NCI-H446 treated with DMSO at 0.1 percent for 48 hours (cell line): ENCODE measurements at places on chromosomes 1 and 21.

DNA sequence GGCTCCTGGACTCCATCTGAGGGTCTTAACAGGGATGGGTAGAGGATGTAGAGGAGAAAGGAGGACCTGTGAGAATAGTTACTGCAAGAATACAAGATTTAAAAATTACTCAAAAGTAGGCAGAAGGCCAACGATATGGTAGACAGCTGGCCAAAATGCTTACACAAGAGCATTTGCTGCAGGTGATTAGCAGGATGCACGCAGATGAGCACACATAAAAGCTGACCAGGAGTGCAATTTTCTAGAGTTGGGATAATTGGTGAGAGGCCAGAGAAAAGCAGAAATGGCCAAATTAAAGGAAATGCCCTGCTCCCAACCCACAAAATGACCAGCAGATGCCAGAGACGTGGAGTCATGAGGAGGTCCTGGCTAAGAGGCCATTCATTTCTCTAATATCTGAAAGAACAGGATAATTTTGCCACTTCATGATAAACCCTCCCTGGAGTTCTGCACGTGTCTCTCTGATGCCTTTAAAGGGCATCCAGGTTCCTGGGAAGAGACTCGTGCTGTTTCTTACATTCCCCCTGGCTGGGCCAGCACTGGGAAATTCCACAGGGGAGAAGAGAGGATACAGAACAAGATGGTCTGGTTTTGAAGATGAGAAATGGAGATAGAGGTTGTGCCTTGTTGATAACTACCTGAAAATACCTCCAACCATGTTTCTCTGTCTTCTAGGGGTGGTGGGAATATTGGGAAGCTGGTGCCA lies 62.3 kb upstream of the KCNA3 start:
- DNase-seq = no peak

DNA sequence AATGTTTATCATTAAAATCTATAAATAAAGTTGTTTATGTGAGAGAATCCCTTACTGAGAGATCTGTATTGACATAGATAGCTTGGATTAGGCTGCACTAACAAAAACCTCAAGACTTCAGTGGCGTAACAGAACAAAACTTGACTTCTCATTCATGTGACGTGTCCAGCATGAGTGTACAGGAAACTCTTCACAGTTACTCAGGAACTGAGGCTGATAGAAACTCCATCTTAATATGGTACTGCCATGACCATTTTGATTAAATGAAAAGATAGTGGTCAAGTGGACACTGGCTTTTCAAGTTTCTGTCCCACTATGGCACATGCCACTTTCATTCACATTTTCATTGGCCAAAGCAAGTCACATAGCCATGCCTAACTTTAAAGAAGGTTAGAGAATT lies 3.7 kb downstream of the ST3GAL3 start:
- no peak for DNase-seq

- no peak for DNase-seq
Measured at GRCh38 chr1:31617916-31618746, 642 bp downstream of the HCRTR1 start.

DNA sequence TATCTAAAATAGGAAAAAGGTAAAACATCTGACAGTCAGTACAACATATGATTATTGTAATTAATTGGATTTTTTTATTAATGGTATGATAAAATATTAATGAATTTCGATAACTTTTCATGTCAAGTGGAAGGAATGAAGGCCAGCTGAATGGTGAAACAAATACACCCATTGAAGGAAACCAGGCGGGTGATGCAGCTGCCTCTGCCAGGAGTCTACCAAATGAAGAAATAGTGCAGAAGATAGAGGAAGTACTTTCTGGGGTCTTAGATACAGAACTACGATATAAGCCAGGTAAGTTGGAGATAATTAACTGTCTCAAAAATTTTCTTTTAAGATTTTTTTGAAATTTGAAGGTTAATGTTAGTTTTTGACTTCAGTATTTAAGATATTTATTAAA lies 3.2 kb downstream of the SON start:
- no peak for DNase-seq

DNA sequence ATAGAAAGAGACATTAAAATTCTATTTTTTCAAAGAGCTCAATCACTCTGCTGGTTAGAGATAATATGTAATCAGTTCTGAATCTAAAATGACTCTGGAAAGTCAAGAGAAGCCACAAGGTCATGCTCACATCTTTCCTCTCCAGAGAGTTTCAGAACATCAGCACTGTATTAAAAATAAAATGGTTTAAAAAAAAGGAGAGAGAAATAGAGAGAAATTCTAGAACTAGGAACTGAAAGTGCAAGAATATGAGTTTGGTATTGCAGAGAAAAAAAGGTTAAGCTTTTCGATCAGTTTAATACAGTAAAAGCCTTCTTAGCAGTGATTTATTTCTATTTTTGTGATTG lies 44.0 kb upstream of the DIPK1A start:
- DNase-seq = no peak

DNA sequence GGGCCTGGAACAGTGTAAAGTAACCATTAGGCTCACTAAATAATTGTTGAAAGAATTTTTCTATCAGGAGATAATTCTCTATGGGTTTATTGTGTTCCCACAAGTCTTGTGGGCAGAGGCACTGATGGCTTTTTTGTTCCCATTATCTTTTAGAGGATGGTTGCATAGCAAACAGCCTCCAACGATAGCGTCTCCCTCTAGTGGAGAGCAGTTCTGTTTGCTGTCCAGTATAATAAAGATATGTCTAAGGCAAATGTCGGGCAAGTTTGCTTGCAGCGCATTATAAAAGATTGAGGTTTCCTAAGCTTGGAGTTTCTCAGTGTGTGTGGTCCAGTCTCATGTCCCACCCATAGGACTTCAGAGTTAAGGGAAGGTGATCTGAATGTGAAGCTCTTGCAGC lies 1.3 kb upstream of the SLC6A17 start:
- DNase-seq = no peak

- no peak for DNase-seq
Measured at GRCh38 chr1:178973652-178974101, 52.0 kb upstream of the FAM20B start.

DNA sequence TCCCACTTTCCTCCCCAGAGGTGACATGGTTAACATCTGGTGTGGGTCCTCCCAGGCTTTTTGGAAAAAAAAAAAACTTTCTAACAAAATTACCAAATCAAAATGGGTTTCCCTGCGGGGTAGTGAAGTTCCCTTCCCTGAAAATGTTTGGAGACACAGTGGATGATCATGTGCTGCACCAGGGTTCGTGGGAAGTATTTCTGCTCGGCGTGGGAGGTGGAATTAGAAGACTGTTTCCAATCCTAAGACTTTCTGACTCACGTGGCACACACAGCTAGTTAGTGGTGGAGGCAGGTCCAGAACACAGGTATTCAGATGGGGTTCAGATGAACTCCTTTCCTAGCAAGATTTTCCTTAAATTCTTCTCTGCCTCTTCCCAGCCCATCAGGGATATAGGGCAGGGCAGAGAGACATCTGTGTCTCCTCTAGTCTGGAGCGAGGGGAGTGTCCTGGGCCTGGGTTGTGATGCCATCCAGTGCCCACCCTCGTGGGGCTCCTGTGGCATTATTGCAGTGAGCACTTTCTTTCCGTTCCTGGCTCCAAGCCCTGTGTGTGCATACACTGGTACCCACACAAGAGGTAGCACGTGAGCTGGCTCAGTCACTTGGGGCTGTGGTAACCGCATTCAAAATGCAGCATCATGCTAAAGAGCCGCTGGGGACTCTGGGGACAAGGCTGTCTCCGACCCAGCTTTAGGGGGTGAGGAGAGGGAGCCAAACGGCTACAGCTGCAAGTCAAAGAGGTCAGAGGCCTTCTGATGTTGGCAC lies 27.5 kb downstream of the KCNC4 start:
- DNase-seq = no peak

DNA sequence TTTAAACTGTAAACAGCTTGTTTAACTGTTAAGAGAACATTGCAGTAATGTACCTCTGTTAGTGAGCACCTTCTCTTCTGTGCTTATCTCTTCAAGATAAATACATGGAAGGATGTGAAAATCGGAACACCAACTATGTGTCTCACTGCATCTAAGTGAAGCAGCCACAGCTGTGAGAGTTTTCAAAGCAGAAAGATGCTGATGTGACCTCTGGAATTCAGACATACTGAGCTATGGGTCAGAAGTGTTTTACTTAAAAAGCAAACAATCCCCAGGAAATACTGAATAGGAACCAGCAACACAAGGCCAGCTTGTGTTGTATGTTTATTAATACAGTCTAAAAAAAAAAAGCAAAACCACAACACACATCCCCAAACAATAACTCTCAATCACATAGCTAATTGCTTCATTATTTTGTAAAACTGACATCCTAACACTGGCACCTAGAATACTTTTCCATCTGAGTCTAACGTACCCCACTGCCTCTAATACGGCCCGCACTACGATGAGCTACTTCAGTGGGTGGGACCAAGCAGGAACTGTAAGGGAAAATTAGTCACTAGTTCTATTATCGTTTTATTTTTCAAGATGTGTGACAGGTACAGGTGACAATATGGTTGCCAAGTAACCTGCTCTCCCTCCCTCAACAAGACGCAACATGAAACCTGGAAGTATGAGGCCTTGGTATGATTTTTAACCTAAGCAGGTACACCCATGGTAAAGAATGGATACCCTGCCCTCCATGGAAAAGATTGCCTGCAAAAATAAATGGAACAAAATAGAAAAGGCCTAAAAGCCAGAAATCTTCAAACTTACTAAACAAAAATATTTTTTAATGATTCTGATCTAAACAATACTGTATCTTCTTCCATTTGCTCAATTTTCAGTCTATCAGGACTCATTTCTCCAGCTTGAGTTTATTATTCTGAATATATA lies 13.9 kb downstream of the ERRFI1 start:
- DNase-seq = no peak

DNA sequence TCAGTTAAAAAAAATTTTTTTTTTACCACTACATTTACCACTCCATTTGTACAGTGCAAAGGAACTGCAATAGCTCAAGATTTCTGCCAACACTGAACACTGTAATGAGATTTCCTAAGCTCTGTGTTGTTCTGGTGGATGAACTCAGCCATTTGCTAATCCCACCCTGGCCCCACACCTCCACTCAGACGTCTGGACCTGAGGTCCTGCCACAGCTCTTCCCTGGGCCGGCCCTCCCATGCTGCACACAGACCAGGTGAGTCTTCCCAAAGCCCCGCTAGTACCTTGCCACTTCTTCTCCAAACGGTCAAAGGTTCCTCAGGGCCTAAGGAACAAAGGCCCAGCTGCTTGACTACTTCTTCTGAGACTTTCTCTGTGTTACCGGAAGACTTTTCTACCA lies 56.4 kb downstream of the SLC45A1 start:
- DNase-seq = no peak

DNA sequence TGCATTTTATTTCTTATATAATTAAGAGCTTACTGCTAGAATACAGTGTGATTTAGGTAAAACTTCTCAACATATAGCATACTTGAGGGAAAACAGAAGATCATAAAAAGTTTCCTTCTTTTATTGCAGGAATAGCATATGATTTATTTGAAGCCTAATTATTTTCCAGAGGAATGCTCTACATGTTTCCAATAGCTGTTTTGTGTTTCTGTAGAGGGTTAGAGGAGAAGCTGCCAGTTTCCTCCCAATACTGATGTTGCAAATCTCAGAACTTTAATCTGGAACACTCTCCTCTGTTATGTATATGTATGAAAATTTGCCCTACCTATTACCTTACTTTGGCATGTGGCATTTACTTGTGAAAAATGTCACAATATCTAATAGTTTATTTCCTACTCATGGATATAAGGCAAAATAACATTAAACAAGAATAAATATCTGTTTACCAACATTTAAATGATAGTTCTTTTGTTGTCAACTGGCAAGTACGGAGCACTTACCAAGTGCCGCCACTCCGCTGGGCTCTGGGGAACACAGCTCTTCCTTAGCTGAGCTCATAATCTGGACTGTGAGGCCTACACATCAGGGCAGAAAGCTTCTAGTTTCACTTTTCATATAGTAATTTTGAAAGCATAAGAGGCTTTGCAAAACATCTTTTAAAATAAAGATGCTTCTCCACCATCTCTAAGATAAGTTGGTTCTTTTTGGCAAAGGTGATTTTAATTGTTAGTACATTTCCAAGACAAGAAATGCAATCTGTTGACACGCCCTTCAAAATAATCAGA lies 239.8 kb upstream of the C1orf105 start:
- DNase-seq = no peak

DNA sequence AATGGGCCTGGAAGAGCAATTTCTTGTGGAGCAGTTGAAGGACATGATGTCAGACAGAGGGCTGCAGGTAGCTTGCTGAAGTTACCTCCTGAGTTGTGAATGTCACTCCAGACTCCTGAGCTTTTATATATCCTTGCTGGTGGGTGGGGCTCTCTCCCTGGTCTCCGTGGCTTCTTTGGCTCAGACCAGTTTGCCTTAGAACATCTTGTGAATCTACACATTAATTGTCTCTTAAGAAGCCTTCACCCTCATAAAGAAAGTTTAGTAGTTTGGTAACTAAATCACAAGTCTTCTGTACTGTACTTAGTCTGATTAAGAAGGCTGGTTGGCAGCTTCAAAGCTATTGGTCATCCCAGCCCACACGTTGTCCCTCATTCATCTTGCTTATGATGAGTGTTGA lies at the start of gene KRTAP11-1:
Gene KRTAP11-1 (minus strand): TSS at position 101 of the 400 bp plus-strand sequence. CDS start 56 bp downstream, at position 45.
- no peak for DNase-seq

DNA sequence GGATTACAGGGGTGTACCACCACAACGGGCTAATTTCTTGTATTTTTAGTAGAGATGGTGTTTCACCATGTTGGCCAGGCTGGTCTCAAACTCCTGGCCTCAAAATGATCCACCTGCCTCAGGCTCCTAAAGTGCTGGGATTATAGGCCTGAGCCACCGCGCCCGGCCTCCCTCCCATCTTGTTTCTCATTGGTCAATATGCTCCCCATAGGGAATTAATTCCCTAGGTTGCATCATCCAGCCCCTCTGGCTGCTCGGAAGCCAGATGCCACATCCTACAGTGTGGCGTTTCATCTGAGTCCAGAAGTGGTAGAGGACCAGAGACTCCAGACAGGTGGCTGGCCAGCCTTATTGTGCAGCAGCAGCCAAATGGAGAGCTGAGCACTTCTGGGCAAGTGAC lies 11.5 kb upstream of the VASH2 start:
- DNase-seq = no peak

- DNase-seq = no peak
Measured at GRCh38 chr1:17909634-17910033, 154.5 kb downstream of the ACTL8 start.
